ENCODE measurements at places on chromosomes 11 and 22. TPM values are rescaled to one million over a fixed set of nuclear protein-coding genes. Genes with fewer than 3 reads are reported as not detected.

OR51E1 gene
- 2.1 TPM for total RNA-seq

OR4S1 gene
- not detected for total RNA-seq

SLC22A6 gene
- not detected for total RNA-seq

VWA5A gene
- total RNA-seq = 9.9 TPM

FXYD2 gene
- not detected for total RNA-seq

SEPTIN5 gene
- total RNA-seq = 156 TPM

OR8D1 gene
- not detected for total RNA-seq

MYRF gene
- not detected for total RNA-seq

C1QTNF5 gene
- total RNA-seq = 47.1 TPM

ZNF280B gene
- 1.0 TPM for total RNA-seq

DNA sequence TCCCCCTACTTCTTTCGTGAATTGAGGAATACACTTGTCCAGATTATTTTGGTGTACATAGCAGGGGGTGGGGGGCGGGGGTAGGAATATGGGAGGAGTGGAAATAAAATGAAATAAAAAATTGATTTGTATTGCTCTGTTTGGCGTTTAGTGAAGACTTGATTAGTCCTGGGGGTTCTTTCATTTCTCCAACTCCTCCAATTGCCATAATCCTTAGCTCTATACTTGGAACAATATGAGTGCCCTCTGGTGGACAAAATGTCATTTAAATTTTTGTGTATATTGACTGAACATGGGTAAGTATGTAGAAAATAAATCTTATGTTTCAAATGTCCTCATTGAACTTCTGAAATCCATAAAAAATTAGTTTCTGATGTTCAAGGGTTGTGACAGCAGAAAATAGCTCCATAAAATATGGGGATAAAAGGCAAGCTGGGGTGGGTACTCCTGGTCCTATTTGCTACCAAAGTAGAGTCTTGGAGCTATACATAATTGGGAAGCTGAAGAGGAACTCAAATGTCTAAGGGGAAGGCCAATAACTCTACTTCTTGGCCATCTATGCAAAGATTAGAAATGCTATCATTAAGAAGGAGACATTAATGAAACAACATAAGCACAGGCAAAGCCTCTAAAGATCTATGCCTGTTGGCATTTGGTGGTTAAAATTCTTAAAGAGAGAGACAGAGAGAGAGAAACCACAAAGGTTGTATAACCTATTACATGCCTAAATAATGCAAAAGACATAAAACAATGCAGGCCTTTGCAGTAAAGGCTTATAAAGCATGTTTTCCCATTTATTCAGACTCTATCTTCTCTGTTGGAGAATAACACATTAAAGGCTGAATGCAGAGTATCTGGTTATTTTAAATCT is 421.6 kb downstream of the METTL15 start:
- no peaks in the 10 kb centered on the region for H3K36me3 ChIP-seq
- no peak for DNase-seq
- H3K27me3 ChIP-seq = no peaks in the 10 kb centered on the region
- no peak overlapping the region for H3K27ac ChIP-seq

DNA sequence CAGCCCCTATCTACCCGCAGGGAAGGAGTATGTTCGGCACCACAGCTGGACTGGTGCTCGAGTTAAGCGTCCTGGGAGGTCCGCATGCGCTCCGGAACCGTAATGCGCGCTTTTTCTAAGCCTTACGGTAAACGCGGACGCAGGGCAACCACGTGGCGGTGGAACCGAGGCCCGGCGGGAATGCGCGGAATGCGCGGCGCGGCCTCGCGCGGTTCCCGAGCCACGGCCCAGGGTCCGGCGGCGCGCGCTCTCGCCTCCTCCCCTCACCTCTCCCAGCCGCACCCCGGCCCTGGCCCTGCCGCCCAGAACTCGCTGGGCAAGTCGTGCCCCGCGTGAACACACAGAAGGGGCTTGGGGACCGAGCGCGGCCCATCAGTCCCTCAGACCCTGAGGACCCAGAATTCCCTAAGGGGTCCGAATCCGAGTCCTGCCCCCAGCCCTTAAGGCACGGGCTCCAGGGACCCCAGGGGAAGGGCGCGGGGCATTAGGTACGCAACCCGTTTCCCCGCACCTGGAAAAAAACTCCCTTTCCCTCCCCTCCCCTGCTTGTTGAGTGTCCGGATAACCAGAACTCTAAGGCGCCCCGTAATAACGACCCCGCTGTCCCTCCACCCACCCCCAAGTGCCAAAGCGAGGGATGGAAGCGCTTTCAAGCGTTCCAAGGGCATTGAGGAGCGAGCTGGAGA is 4.3 kb upstream of the CCND1 start:
- H3K27me3 ChIP-seq = peaks cover 8% of the 10 kb centered on the region
- no peaks in the 10 kb centered on the region for H3K36me3 ChIP-seq
- DNase-seq = peak; percentile 88
- peak overlapping the region; percentile 76 for H3K27ac ChIP-seq
- H3K4me1 ChIP-seq = peaks cover 49% of the 10 kb centered on the region
- H3K4me3 ChIP-seq = peak overlapping the region; percentile 86

GRCh38 chr11:15638386-15638787 is 523.7 kb downstream of the INSC start:
- no peak overlapping the region for H3K4me3 ChIP-seq
- H3K27me3 ChIP-seq = no peaks in the 10 kb centered on the region
- H3K27ac ChIP-seq = no peak overlapping the region
- no peaks in the 10 kb centered on the region for H3K36me3 ChIP-seq
- no peaks in the 10 kb centered on the region for H3K4me1 ChIP-seq

DNA sequence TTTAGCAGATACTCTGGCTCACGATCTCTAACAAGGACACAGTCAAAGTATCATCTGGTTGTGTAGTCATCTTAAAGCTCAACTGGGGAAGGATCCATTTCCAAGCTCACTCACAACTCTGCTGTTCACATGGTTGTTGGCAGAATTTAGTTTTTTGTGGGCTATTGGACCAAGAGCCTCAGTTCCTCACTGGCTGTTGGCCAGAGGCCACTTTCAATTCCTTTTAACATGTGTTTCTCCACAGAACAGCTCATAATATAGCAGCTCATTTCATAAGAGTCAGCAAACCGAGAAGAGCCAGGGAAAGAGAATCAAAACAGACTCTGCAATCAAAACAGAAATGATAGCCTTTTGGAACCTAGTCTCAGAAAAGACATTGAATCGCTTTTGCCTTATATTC is 22.6 kb downstream of the IZUMO1R start:
- no peak for DNase-seq
- no peak overlapping the region for H3K4me3 ChIP-seq
- no peaks in the 10 kb centered on the region for H3K27me3 ChIP-seq

GRCh38 chr11:120819437-120820365 is 204.2 kb upstream of the TBCEL start:
- H3K36me3 ChIP-seq = no peaks in the 10 kb centered on the region
- H3K4me3 ChIP-seq = no peak overlapping the region
- no peak overlapping the region for H3K27ac ChIP-seq
- H3K27me3 ChIP-seq = peaks cover 13% of the 10 kb centered on the region
- no peak for DNase-seq

- no peak for DNase-seq
- no peaks in the 10 kb centered on the region for H3K27me3 ChIP-seq
- H3K4me3 ChIP-seq = no peak overlapping the region
- no peak overlapping the region for H3K27ac ChIP-seq
- no peaks in the 10 kb centered on the region for H3K4me1 ChIP-seq
- no peaks in the 10 kb centered on the region for H3K36me3 ChIP-seq
Observed at GRCh38 chr11:77440678-77441077, 33.2 kb downstream of the PAK1 start.

DNA sequence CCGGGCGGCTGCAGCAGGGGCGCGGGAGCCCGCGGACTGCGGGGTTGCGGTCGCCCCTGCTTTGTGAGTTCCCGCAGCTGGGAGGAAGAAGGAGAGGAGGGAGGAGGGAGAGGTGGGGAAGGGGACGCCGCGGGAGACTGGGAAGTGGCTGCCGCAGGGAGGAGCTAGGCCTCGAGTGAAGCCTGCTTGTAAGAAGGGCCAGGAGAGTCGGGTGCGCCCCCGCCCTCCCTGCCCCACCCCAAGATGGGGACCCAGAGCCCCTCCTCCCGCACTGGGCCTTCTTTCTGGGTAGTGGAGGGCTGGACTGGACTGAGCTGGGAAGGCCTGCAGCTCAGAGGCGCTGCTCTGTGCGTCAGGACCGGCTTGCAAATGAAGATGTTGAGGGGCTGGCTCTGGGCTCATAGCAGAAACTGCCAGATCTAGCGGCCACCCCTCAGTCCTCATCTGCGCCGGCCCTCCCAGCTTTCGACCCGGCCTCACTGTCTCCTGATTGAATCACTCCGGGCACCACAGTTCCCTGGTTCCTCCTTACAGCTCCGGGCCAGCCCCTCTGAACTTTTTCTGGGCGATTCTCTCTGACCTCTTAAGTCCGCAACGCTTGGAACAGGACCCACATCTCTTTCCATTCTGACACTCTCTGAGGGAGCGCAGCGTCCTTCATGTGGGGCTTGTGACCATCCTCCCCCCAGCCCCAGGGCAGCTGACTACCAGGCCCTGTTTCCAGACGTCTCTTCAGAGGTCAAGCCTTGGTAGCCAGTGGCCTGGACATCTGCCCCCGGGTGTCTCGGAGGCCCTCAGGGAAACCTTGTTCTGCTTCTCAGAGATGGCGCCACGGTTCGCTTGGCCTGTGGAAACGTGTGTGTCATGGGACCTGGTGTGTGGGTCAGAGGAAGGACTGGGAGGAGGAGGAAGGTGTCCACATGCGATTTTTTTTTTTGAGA is 21.9 kb downstream of the SERPINH1 start:
- H3K36me3 ChIP-seq = no peaks in the 10 kb centered on the region
- H3K27me3 ChIP-seq = no peaks in the 10 kb centered on the region

DNA sequence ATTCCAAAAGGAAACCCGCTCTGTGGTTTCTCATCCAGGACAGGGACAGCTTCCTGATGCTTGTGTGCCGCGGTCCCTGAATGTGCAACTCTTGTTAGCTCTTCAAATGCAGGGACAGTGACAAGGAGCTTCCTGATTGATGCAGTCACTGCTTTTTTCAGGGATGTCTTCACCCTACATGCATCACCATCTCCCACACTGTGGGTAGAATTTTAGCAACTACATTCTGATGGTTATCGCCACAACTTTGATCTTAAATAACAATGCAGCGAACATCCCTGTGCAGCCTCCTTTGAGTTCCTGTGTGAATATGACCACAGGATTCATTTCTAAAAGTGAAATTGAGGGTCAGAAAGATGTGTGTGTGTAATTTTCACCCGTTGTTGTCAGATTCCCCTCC is 115.0 kb downstream of the GGTLC2 start:
- H3K27me3 ChIP-seq = no peaks in the 10 kb centered on the region
- H3K36me3 ChIP-seq = no peaks in the 10 kb centered on the region
- peaks cover 9% of the 10 kb centered on the region for H3K4me1 ChIP-seq
- no peak overlapping the region for H3K27ac ChIP-seq
- DNase-seq = no peak

DNA sequence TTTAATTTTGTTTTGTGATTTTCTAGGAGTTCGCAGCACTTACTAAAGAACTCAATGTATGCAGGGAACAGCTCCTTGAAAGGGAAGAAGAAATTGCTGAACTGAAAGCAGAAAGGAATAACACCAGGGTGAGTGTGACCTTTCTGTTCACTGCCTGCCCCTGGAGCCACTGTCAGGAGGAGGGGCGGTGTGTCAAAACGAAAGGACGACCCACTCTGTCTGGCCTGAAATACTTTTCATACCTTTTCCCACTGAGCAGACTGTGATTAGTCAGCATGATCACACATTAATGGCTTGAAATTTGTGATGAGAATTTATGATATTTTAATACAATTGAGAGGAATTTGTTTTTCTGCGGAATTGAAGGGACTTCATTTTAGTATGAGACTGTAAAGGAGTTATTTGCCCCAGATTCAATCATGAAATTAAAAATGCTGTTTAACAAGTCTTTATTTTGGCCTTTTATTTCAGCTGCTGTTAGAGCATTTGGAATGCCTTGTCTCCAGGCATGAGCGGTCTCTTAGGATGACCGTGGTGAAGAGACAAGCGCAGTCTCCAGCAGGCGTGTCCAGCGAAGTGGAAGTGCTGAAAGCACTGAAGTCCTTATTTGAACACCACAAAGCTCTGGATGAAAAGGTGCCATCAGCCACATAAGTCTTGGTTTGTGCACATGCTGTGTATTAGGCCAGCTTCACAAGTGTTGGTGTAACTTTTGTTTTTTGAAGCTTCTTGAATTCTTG is 54.1 kb downstream of the PPFIA1 start:
- no peaks in the 10 kb centered on the region for H3K27me3 ChIP-seq
- H3K4me1 ChIP-seq = no peaks in the 10 kb centered on the region
- no peak overlapping the region for H3K4me3 ChIP-seq
- H3K27ac ChIP-seq = peak overlapping the region; percentile 90

GRCh38 chr11:111834432-111835163 is 36.8 kb downstream of the ALG9 start:
- H3K27me3 ChIP-seq = no peaks in the 10 kb centered on the region
- peaks cover 4% of the 10 kb centered on the region for H3K4me1 ChIP-seq
- H3K36me3 ChIP-seq = peaks cover 82% of the 10 kb centered on the region
- no peak overlapping the region for H3K27ac ChIP-seq
- DNase-seq = no peak

DNA sequence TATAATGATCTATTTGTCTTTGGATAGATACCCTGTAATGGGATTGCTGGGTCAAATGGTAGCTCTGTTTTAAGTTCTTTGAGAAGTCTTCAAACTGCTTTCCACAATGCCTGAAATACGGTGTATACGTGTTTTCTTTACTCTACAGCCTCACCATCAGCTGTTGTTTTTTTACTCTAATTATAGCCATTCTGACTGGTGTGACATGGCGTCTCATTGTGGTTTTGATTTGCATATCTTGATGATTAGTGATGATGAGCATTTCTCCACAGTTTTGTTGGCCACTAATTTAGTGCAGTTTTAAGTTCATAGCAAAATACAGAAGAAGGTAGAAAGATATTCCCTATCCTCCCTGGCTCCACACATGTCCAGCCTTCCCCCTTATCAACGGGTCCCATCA is 26.3 kb upstream of the VPREB1 start:
- H3K4me3 ChIP-seq = no peak overlapping the region
- no peak for DNase-seq
- H3K36me3 ChIP-seq = no peaks in the 10 kb centered on the region
- no peaks in the 10 kb centered on the region for H3K4me1 ChIP-seq
- no peaks in the 10 kb centered on the region for H3K27me3 ChIP-seq

DNA sequence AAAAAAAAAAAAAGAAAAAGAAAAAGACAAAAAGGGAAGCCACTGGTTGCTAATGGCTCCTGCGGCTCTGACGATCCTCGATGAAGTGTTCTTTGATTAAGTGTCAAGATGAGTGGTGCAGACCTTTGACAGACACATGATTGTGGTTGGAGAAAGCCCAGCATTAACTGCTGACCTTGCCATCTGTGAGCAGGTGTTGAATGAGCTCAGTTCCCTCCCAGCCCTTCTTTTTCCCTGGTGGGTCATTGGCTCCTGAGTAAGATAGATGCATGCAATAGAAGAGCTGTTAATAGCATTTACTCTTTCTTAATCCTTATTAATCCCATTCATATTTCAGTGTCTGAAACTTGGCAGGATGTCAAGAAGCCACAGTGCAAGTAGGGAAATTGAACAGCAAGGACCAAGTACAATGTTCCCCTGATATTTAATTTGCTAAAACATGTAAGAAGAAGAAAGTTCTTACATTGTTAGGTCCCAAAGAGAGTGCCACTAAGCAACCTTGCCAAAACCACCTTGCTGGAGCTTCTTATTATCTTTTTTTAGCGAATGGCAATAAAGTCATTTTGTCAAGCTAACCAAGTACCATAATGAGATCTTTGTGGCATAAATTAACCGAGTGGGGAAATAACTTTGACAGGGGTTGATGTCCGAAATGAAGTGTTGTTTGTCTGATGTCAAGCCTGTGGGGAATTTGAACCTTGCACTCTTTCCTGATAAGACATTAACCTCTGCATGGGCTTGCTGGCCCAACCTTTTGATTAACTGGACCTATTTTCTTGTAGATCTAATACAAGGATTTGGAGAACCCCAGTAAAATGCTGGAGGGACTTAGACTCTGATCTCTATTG is 113.7 kb downstream of the PTPRJ start:
- H3K27ac ChIP-seq = no peak overlapping the region
- H3K36me3 ChIP-seq = no peaks in the 10 kb centered on the region
- peaks cover 27% of the 10 kb centered on the region for H3K4me1 ChIP-seq
- no peaks in the 10 kb centered on the region for H3K27me3 ChIP-seq
